ENCODE measurements at places on chromosomes 5 and 9.

DNA sequence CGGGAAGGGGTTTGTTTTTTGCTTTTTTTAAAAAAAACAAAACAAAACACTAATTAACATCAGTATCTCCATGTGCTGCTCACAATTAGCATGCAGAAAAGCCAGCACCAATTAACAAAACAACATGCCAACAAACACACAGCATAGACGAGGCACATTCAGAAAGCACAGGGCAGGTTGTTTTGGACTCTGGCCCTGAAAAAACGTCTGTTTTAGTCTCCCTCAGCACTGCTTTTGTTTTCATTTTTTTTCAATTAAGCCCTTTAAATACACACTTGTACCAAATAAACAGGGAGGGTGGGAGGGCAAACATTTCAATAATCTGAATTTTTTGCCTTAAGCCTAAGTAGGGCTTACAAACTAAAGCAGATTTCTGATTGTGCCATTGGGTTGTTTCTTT lies 309.6 kb downstream of the DTWD2 start:
- DNase-seq = no peak

DNA sequence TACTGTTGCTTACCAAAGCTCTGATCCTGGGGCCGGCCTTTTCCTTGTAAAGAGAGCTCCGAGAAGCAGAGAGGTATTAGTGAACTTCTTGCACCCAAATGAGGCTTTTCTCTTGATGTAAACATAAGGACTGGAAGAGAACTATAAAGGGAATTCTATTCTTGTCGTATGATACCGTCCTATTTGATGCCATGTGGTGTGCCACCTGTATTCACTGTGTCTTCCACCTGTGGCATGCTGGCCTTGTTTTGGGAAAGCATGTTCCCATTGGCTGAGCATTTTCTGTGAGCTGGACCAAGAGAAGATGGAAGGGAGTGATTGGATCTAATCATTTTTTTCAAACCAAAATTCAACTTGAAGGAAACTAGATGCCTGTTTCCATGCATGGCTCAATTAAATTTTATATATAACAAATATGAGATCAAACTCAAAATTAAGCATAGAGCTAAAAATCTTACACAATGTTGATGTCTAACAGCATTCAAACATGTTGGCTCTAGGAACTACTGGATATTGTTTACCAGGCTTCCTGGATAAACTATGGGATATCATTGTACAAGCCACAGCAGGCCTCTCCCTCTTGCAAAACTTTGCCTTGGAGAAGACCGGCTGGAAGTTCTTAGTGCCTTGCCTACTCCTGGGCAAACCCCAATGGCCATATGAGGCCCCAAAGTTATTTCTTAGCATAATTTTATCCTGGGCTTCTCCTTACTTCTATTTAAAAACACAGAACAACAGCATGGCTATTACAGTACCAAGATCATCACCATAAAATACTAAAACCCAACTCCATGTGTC lies 115.3 kb downstream of the TSSK1B start:
- no peak for DNase-seq

- DNase-seq = peak; percentile 69
Observed at GRCh38 chr5:142881076-142881783, 111.1 kb downstream of the ARHGAP26 start.

DNA sequence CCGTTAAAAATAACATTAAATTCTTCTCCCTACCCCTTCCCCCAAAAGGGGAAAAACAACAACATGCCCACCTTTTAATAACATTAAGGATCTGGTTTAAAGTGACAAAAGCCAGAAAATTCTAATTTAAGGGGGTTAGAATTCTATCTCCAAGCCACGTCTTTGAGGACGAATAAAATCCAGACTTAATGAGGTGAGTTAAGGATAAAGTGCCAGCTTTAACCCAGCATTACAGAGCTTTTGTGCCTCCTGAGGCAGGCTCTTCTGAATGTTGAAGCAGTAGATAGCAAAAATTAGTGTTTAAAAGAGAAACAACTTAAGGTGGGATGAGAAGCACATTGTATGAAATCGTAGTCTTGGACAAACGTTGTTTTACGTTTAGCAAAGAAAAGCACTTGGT lies 329.0 kb upstream of the MPDZ start:
- no peak for DNase-seq

DNA sequence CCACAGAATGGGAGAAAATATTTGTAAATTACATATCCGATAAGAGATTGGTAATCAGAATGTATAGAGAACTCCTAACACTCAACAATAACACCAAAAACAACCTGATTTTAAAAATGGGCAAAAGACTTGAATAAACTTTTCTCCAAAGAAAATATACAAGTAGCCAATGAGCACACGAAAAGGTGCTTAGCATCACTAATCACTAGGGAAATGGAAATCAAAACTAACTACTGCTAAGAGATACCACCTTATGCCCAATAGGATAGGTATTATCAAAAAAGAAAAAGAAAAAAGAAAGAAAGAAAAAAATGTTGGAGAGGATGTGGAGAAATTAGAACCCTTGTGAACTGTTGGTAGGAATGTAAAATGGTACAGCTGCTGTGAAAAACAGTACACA lies 212.1 kb downstream of the TLR4 start:
- no peak for DNase-seq

DNA sequence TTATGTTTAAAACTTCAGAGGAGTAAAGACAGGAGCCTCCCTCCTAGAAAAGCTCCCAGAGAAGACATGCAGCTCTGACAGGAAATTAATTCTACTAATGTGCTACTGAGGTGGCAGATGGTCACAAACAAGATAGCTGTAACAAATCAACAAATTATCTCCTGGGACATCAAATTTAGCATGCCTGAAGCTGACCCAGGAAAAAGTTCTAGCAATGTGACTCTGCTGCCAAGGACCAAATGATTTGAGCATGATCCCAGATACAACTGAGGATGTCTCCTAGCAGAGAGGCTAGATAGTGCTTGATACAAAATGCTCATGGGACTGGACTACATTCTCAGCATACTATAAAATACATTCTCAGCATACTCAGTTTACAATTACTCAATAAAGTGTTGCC lies 413.5 kb upstream of the SMC2 start:
- DNase-seq = no peak

DNA sequence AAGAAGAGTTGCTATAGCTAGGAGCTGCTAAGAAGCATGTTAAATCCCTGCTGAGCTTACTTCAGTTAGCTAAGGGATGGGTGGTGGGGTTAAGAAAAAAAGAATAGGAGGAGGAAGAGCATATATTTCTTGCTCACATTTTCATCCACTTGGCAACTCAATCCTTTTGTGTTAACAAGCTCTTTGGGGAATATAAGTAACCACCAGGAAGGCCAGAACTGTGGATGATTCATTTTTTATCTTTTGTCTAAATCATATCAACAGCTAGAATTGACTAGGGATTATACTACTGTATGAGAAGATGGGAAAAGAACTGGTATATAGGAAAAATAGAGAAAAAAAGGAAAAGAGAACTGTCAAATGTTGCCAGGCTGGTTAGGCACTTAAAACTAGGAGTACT lies 555.3 kb upstream of the ARRDC3 start:
- peak; percentile 67 for DNase-seq

DNA sequence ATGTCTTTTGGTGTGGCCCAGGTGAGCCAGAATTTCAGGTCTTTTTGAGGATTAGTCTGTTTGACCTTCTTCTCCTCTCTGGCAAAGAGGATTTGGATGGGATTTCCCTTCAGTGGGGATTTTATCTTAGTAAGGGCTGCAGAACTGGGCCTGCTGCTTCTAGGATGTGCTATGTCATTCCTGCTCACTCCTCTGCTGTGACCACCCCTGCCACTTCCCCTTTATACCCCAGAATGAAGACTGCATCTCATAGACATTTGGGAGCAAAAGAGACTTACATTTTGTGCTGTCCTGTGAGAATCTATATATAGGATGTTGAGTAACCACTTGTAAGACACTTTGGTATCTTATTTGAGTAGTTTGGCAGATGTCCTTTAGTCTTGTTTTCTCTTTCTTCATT lies 76.2 kb downstream of the ARHGAP26 start:
- no peak for DNase-seq

GRCh38 chr5:149794041-149794440 lies 63.9 kb downstream of the PPARGC1B start:
- no peak for DNase-seq

DNA sequence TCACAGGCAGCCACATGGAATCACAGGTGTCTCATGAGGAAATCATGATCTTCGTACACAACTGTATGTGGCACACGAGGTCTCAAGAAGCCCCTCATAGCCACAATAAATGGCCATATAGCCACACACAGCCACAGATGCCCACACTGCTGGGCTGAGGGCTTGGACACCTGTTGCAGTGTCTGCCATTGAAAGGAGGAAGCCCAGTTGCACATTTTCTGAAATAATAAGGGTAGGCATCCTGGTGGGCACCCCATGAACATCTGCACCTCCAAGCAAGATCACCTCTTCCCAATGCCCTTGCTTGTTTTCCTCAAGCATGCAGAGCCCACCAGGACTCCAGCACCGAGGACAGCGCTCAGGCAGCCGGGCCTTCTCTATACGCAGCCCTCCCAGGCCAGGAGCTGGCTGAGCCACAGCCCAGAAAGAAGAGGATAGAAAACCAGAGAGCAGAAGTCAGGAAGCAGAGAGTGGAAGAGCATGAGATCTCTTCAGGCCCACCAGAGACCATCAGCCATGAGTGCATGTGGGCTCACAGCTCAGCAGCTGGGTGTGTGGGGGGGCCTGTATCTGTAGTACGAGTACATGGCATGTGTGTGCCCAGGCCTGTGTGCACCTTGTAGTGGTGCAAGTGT lies 1.0 kb upstream of the ACSL6 start:
- peak; percentile 73 for DNase-seq

DNA sequence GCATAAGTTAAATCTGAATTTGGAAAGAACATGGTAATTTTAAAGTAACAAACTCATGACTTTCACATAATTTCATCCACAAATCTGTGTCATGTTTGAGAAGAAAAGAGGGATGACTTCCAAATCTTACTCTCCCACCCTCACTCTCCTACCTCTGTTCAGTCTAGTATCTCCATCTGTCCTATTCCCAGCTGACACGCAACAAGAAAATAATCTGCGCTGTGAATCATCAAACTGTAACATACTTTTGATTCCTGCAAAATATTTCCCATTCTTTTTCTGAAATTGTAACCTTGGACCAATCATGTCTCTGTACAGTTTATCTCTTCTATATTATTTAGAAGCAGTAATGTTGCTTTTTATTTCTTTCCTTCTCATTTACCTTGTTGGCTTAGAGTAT lies 91.4 kb downstream of the SLC12A2 start:
- DNase-seq = peak; percentile 70

DNA sequence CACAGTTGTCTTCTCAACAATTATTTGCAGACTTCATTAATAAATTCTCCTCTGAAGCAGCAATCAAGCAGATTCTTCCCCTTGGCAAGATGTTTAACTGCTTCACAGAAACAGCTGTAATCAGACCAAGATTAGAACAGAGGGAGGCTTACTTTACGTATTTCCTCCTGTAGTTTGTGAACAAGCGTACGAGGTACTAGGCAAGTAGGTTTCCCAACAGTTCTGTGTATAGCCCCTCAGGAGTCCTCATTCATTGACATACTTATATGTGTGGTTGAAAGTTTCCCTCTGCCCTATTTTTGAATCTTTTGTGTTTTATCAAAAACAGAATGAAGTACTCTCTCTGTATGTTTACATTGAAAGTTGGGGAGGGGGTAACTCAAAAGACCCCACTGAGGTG lies 128.0 kb downstream of the SPATA31D1 start:
- no peak for DNase-seq

- DNase-seq = no peak
Observed at GRCh38 chr5:78727786-78728761, 79.5 kb upstream of the LHFPL2 start.

DNA sequence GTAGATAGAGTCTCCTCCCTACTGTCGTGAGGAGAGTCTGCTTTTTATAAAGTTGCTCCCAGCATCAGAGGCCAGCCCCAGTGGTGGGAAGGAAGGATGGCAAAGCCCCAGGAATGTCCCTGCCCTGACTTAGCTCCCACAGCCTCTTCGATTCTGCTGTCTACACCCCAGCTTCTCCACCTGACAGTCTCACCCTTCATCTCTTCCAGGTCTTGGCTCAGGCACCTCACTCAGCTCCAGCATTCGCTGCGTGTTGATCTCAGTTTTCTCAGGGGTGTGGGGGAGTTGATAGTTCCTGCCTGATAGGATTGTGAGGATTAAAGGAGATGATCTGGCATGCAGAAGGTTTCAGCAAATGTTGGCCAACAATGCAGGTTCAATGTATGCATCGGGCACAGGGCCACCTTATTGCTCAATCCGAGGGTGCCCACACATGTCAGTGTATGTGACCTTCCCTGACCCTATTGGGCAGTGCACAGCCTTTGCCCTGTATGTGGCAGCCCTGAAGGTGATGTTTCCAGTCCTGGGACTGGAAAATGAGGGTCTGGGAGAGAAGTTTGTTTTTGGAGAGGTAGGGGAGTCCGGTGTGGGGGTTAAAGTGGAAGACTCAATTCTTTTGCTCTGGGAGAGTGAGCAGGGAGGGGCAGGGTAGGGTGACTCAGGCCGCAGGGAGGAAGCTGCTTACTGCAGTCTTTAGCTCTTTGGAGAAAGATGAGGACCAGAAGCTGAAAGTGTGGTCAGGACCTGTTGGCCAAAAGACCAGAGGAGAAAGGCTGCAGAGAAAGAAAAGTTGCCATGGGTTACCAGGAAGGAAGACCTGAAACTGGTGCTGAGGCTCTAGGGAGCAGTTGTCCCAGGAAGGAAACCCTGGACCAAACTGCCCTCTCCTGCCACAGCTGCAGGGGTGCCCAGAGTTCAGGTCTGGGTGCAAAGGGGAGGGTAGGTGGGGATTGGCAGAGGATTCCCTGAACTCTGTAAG lies 153.2 kb downstream of the MACROH2A1 start:
- DNase-seq = peak; percentile 49

DNA sequence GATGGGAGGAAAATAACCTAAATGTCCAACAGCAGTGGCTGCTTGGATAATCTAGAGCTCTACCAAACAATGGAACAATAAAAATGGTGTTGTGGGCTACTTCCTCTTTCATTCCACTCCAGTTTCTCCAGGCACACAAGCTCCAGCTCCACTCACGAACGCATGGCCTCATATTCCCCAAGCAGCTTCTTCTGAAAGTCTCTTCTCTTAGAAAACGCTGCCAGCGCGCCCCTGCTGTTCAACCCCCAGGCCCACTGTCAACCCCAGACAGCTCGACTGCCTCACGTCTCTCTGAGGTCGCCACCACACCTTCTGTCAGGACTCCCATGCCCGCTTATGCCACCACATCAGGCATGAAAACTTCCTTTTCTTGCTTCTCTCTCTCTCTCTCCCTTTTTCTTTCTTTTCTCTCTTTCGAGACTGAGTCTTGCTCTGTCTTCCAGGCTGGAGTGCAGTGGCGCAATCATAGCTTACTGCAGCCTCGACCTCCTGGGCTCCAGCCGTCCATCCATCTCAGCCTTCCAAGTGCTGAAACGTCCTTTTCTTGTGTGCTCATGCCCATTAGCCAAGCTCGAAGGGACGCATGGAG lies 16.2 kb downstream of the OR2V2 start:
- no peak for DNase-seq

GRCh38 chr5:73442231-73442811 lies 6.3 kb downstream of the FOXD1 start:
- DNase-seq = peak; percentile 14

GRCh38 chr5:38753776-38754175 lies 92.0 kb upstream of the OSMR start:
- DNase-seq = no peak

GRCh38 chr5:176389135-176390123 lies 878 bp downstream of the HIGD2A start:
- no peak for DNase-seq

All from fibroblast of skin of scalp (primary cell).